ENCODE measurements at places on chromosomes 6 and 20.

- DNase-seq = peak; percentile 87
Observed at GRCh38 chr6:28880894-28881780, 42.6 kb downstream of the TRIM27 start.

- no peak for DNase-seq
Observed at GRCh38 chr6:1624058-1624850, 14.5 kb downstream of the FOXC1 start.

DNA sequence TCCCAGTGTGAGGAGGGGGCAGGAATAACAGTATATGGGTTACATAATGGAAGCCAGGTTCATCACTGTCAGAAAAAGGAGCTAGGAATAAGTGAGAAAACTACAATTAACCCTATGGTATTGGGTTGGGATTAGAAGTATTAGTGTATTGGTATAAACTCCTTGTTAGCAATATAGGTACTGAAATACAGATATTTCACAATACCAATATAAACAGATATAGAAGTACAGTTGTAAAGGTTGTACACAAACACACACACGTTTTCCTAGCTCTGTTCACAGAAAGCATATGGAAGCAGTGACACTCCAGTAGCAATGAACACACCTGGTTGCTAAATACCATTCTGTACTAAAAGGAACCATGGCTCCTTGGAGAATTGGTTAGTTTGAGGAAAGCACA, 148.5 kb downstream of the KIF16B start:
- DNase-seq = no peak

GRCh38 chr6:17585766-17586490, 14.2 kb upstream of the FAM8A1 start:
- no peak for DNase-seq

GRCh38 chr6:64270083-64270482, 634.5 kb downstream of the PHF3 start:
- DNase-seq = no peak

GRCh38 chr20:62822788-62823651, 6.2 kb downstream of the COL9A3 start:
- no peak for DNase-seq

- no peak for DNase-seq
Observed at GRCh38 chr6:135779213-135779612, 72.3 kb upstream of the PDE7B start.

GRCh38 chr6:137937834-137938233, 70.8 kb downstream of the TNFAIP3 start:
- no peak for DNase-seq

DNA sequence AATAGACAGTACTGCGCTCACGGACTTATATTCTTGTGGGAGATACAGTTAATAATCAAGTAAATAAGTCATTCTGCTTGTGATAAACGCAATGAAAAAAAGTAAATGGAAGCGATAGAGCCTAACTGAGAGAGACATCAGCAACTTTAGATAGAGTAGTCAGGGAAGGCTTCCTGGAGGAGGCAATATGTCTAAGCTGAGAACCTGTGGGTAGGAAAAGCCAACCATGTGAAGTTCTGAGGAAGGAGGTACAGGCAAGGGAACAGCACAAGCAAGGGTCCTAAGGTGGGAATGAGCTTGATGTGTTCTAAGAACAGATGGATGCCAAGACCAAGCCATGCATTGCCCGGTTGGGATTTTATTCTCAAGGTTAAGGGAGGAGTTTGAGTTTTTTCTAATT, 7.2 kb upstream of the KCNB1 start:
- DNase-seq = no peak
